ENCODE measurements at places on chromosomes 11 and 22.

DNA sequence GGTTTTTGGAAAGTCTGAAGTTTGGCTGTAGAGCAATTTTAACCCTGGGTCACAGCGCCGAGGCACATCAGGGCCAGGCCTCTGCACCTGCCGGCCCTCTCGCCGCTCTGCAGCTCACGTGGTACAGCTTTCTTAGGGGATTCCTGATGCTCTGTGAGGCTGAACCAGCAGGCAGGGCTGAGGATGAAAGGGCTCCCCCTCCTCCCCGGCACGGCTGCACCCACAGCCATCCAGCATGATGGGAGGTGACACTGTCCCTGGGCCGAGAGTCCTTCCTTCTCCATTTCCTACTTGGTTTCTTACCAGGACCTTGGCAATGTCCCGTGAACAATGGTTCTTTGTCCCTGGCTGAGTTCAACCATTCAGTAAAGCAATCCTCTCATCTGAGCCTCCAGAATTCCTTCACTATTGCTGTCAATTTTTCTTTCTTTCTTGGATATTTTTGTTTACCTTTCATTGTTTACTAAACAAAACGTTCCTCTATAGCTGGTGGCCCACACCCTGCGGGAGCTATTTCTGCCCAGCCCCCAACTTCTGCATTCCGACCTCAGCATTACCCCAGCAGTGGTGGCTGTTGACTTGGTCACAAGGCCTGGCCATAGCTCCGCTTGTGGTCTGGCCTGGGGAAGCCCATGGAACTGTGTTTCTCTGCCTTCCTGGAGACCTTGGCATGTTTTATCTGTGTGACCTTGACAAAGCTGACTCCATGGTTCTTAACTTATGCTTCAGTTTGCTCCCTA is 172.8 kb upstream of the B3GAT1 start:
- DNase-seq = no peak

DNA sequence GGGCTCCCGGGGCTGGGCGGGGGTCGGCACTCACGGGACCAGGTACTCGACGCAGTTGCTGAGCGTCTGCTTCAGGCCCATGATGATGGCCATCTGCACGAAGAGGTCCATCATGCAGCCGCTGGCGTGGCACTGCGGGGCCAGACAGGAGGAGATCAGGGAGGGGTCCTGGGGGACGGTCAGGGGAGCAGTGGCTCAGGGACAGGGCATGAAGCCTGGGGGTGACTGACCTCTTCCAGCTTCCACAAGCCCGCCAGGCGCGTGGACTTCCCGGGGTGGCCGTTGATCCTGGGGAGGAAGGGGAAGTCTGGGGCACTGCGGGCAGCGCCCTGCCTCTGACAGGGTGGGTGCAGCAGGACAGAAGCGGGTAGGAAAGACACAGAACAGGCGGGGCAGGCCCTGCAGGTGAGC is 6.1 kb upstream of the SIGIRR start:
- no peak for DNase-seq

- DNase-seq = no peak
Observed at GRCh38 chr11:128915149-128915521, 24.0 kb downstream of the KCNJ5 start.

GRCh38 chr11:3807909-3808860 is at the start of gene PGAP2:
PGAP2 (plus strand) TSS chr11:3808560; CDS start chr11:3811260, 2,700 bp downstream.
- no peak for DNase-seq

- no peak for DNase-seq
Observed at GRCh38 chr11:2929531-2929949, 320 bp upstream of the PHLDA2 start.
